ENCODE measurements at places on chromosomes 7 and 10. TPM values are rescaled to one million over a fixed set of nuclear protein-coding genes. Genes with fewer than 3 reads are reported as not detected.

- no peak for DNase-seq
Observed at GRCh38 chr7:5458921-5459480, 35.4 kb upstream of the TNRC18 start.

GRCh38 chr7:43756368-43757072 lies 2.0 kb upstream of the BLVRA start:
- peak; percentile 63 for DNase-seq

- DNase-seq: no peak
Observed at GRCh38 chr10:69976795-69977546, 75.7 kb upstream of the MACROH2A2 start.

DNA sequence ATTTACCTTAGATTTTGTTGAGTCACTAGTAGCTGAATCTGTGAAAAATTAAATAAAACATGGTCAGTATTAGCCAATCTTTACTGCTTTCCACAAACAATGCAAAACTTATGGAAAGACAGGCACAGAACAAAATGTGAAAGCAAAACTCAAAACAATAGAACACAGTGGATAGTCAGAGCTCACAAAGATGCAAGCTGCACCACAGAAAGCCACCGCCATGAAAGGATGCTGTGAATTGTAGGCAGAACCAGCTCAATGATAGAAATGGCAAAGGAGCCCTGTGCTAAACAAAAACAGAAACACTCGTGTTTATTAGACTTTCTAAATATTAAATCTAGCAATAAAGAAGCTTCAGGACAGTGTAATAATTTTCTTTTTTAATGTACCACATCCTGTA lies 134.4 kb downstream of the ARHGAP21 start:
- no peak for DNase-seq

- DNase-seq: no peak
Observed at GRCh38 chr7:50216626-50217025, 87.9 kb upstream of the IKZF1 start.

GRCh38 chr7:21608465-21608864 lies 65.6 kb downstream of the DNAH11 start:
- no peak for DNase-seq

GRCh38 chr7:93160410-93160809 lies 12.2 kb upstream of the SAMD9L start:
- no peak for DNase-seq

- DNase-seq: no peak
Observed at GRCh38 chr7:126953461-126953860, 299.3 kb downstream of the GRM8 start.

SMKR1 gene
- total RNA-seq: not detected
